ENCODE measurements at places on chromosomes 1 and 21.
A peak's percentile ranks its signal among the peaks of the same experiment; 100 is the strongest.

DNA sequence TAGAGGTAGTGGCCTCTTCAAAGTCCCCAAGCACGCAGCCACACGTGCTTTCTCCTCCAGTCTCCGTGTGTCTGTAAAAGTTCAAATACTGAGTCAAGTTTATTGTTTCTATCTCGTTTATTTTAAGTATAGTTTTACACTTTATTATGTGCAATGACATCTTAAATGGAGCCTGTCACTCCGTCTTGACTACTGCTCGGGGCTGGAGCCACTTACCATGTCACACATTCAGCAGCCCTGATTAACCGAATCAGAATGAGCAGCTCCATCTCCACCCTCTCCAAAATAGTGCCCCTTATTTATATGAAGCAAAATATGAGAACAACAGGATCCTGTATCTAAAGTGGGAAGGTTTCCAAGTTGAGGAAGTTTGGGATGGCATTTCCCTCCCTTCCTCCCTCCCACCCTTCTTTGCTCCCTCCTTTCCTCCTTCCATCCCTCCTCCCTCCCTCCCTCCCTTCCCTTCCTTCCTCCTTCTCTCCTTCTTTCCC lies 201.0 kb downstream of the PBX1 start:
- ATAC-seq, result no peak

- ATAC-seq, result peak; percentile 37
Observed at GRCh38 chr1:221994274-221994698, 252.4 kb upstream of the DUSP10 start.

GRCh38 chr1:208298593-208299269 lies 54.5 kb upstream of the PLXNA2 start:
- no peak for ATAC-seq

DNA sequence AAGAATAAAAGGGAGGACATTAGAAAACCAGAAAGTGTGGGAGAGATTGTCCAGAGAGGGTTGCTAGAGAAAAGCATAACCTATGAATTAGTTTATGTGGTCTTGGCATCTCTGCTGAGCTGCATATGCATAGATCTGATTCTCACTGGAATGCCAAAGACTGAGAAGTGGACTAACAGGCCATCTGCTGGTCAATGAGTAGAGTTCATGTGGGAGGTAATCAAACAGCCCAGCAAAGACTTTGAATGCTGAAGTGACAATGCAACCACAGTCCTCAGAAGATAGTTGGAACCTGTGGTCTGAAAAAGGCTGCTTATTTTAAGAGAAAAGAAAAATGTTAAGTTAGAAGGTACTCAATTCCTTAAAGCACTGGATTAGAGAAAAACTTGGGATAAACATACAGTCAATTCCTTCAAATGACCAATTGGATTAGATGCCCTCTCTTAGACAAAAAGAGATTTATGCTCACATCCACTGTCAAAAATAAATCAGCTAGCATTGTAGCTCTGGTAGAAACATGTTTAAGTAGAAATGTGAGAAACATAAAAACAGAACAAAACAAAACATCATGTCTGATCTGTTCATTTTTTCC lies 382.8 kb downstream of the AMY1C start:
- ATAC-seq, result no peak

DNA sequence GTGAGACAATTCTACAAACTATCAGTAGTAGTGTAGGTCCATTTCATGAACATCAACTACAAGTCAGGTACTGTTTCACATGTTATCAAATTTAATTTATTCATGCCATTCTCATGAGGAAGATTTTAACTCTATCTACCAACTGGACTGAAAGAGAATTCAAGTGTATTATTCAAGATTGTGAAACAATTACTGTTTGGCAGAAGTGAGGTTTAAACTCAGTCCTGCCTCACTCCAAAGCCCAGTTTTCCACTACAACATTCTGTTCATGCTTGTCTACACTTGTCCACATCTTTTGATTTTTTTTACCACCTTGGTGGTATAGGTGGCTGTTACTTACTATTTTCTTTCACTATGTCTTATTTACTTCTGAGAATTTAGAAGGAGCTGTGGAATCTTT lies 272.9 kb downstream of the TGFB2 start:
- peak; percentile 43 for ATAC-seq
